ENCODE measurements at places on chromosomes 11 and 22. TPM values are rescaled to one million over a fixed set of nuclear protein-coding genes. Genes with fewer than 3 reads are reported as not detected.

Gene CABP4
- total RNA-seq, result 1.2 TPM

Gene PKNOX2
- 30.0 TPM for total RNA-seq

Gene SGSM1
- total RNA-seq, result 2.3 TPM

Gene HOATZ
- total RNA-seq, result not detected

Gene IFITM10
- 0.63 TPM for total RNA-seq

Gene SHANK2
- total RNA-seq, result 40.4 TPM

Gene TOMM22
- 32.8 TPM for total RNA-seq

Gene SORL1
- total RNA-seq, result 23.4 TPM

Gene FTH1
- total RNA-seq, result 1,118 TPM

Gene BARX2
- 0.35 TPM for total RNA-seq

Gene RIMBP3C
- not detected for total RNA-seq

Gene CTNND1
- 129 TPM for total RNA-seq

Gene BLID
- 4.8 TPM for total RNA-seq

Gene APOA1
- 25.5 TPM for total RNA-seq

Gene SCN3B
- total RNA-seq, result 0.66 TPM

Gene NELL1
- total RNA-seq, result not detected

Gene DNAJB13
- total RNA-seq, result not detected

Gene RTN4R
- 2.2 TPM for total RNA-seq

Gene OR51F2
- total RNA-seq, result not detected

Gene CASTOR1
- total RNA-seq, result 20.6 TPM

Gene SPTBN2
- 26.9 TPM for total RNA-seq

Gene HBE1
- total RNA-seq, result 0.63 TPM

Gene SCGB1A1
- 11.6 TPM for total RNA-seq

Gene ZNF202
- 6.2 TPM for total RNA-seq

Gene GAB4
- not detected for total RNA-seq

Gene TESMIN
- total RNA-seq, result 4.1 TPM

Gene PLEKHA7
- total RNA-seq, result 18.1 TPM

Gene GGTLC3
- not detected for total RNA-seq

All from ovary (tissue), 10 donors.